ENCODE measurements at places on chromosomes 2 and 18.

DNA sequence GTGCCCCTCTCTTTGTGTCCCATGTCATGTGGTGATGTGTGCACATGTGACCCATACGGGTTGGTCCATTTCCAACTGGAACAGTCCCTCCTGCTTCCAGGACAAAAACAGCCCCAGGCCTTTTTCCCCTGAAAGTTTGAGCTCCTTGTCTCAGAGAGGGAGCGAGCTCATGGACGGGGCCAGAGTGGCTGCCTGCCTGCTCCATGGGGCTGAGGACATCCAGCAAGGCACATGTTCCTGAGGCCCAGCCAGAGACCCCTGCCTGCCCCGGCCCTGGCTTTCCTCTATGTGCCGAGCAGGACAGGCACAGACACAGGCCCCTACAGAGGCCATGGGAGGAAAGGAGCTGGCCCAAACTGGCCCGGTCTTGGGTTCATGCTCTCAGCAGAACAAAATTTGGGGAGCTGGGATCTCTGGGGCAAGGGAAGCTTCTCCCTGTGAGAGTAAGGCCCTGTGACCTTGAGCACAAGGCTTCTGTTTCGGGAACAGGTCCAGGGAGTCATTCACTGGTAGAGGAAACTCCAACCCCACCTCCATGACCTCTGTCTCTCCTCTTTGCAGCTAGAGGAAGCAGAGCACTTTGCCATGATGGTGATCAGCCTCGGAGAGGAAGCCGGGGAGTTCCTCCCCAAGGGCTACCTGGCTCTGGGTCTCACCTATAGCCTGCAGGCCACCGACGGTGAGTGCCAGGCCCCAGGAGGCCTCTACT is 105.8 kb upstream of the MCFD2 start:
- no peak for DNase-seq

- no peak for DNase-seq
Measured at GRCh38 chr2:134086594-134087219, 167.2 kb upstream of the MGAT5 start.

DNA sequence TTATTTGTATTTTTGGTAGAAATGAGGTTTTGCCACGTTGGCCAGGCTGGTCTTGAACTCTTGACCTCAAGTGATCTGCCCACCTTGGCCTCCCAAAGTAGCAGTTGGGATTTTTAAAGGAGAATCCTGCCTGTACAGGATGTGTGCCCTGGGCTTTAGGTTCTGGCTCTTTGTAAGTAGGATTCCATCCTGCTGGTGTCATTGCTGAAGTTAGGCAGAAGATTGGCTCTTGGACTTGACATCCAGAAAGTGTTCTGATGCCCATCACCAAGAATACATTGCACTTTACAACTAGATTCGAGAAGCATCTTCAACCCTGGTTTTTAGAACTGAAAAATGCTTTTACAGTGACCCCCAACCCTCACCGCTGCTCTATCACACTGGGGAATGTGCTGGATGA is 4.4 kb upstream of the TWIST2 start:
- DNase-seq, result no peak

GRCh38 chr2:45069684-45070083 is 60.4 kb upstream of the SIX2 start:
- DNase-seq, result no peak

DNA sequence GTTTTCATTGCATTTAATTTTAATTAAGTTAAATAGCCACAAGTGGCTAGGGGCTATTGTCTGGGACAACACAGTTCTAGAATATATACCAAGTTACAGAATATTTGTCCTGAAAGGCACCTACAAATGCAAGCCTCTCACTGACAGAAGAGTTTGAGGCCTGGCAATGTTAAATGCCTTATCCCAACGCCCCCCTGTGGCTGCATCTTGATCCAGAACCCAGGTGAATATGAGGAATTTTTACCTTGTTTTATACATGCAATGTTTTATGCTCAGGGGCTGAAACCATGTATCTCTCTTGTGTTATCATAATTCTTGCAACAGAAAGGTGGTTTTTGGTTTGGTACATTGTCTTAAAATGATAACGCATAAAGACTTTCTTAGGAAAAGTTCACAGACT is 71.8 kb upstream of the SEC11C start:
- DNase-seq, result peak; percentile 56

Data from WERI-Rb-1 (cell line).